Smooth muscle cell of bladder (primary cell): ENCODE measurements at places on chromosomes 4 and X. TPM values are rescaled to one million over a fixed set of nuclear protein-coding genes. Genes with fewer than 3 reads are reported as not detected.

NLGN3 gene
- total RNA-seq = under 0.01 and 0.18 TPM in 2 replicates

PNMA3 gene
- total RNA-seq = under 0.01 and 0.28 TPM in 2 replicates

GLOD5 gene
- not detected in 2 replicates for total RNA-seq

SRPX2 gene
- total RNA-seq = 29.2 and 32.7 TPM in 2 replicates

TMSB15C gene
- 3.3 and 3.4 TPM in 2 replicates for total RNA-seq

XKRX gene
- under 0.01 TPM in 1 of 2 replicates, not detected in the other for total RNA-seq

MBNL3 gene
- 1.8 and 4.4 TPM in 2 replicates for total RNA-seq

SERPINA7 gene
- not detected in 2 replicates for total RNA-seq

CT47B1 gene
- not detected in 2 replicates for total RNA-seq

HSFX4 gene
- total RNA-seq = not detected in 2 replicates

TMPRSS11F gene
- total RNA-seq = not detected in 2 replicates

FRG2 gene
- total RNA-seq = not detected in 2 replicates

RNF128 gene
- 2.4 and 5.7 TPM in 2 replicates for total RNA-seq

TEX13B gene
- total RNA-seq = not detected in 2 replicates

DOCK11 gene
- 30.7 and 44.8 TPM in 2 replicates for total RNA-seq

IL9R gene
- not detected in 2 replicates for total RNA-seq

PNMA5 gene
- total RNA-seq = not detected in 2 replicates

ARL9 gene
- 0.28 and 0.46 TPM in 2 replicates for total RNA-seq

LRRC66 gene
- 0.43 and 0.46 TPM in 2 replicates for total RNA-seq

AFM gene
- not detected in 2 replicates for total RNA-seq
